ENCODE measurements at places on chromosomes 2 and 18.

GRCh38 chr2:192030289-192030688 is 164.4 kb downstream of the TMEFF2 start:
- DNase-seq, result no peak

DNA sequence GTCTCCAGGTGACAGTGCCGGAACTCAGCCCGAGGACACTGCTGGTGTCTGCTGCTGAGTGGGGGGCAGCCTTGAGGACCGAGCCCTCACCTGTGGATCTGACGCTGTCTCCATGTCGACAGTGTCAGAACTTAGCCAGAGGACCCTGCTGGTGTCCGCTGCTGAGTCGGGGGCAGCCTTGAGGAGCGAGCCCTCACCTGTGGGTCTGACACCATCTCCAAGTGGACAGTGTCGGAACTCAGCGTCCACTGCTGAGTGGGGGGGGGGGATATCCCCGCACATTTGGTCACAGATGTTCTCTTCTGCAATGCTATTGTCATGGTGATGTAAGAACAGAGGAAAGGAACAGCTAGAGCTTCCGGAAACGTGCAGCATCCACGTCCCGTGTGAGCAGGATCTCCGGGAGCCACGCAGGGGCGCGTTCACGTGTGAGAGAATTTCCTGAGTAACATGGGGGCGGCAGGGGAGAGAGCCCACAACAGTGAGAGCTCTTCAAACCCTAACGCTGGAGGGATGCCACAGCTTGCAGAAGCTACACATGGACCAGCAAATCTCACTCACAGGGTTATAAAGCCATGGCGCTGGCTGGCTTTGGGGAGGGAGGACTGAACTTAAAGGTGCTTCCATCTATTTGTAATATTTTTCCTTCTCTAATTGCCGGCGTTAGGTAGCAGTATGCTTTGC is 250.7 kb upstream of the SALL3 start:
- no peak for DNase-seq

DNA sequence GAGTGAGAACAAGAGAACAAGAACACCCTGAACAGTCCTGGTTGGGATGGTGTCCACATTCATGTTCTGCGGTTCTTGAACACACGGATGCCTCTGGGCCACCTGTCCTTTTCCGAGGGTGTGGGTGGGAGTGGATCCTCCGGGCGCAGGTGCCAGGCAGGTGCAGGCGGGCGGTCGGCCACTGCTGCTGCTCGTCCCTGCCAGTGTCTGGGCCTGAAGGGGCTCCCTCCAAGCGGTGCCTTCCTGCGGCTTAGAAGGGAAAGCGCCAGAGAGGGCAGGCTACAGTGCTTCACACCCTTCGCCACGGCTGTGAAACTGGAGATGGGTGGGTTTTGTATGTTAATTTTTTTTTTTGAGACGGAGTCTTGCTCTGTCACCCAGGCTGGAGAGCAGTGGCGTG is 8.0 kb upstream of the D2HGDH start:
- DNase-seq, result no peak

DNA sequence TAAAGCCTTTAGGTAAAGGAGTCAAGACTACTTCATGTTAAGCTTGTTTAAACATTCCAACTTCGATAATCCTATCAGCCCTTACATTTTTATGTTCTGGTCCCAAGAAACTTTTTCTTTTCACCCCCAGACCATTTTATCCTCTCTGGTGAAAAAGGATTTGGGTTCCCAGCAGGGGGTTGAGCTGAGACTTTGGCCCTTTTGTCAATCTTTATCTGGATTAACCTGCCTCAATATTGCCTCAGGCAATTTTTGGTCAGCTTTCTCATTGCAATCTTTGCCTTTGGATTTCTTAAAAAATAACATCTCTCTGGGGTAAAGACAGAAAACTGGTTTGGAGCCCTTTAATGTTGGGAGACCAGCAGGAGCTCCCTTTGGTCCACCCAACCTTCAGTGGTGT is 33.9 kb upstream of the CSRNP3 start:
- no peak for DNase-seq

DNA sequence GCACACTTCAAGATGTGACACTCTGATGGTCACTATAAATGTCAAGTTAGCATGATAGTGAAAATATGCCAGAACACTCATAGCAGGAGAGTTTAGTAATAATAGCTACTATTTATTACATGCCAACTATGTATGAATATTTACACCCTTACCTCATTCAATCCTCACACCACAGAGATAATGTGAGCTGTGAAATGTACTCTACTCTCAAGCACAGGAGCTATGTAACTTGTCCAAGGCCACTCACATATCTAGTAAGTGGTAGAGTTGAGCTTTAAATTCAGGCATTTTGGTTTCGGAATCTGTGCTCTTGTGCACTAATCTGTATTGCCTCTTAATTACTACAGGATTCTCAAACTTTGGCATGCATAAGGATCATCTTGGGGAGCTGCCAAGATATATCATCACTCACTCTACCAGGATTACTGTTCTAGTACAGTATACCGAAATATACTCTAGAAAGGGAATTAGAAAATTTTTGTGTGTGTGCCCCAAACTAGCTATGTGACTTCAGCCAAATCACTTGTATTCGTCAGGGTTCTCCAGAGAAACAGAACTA is 154.3 kb downstream of the PLCL1 start:
- DNase-seq, result no peak

GRCh38 chr2:104757056-104757455 is 96.9 kb upstream of the POU3F3 start:
- no peak for DNase-seq

GRCh38 chr2:112583497-112584133 is 794 bp upstream of the CHCHD5 start:
- no peak for DNase-seq

DNA sequence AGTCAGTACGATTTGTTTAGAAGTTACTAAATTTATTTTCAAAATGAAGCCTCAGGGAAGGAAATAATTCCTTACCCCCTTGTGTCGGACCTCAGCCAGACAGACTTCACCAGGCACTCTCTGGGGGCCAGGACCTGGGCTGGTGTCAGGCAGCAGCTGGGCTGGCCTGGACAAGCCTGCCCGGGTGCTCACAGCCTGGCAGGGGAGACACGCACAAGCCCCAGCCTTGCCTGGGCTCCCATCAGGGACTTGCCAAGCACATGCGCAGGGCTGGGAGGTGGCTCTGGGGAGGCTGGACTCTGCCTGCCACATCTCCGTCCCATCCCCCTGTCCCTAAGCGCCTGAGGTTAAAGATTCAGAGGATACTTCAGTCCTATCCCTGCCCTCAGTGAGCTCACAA is 56.8 kb upstream of the HS6ST1 start:
- no peak for DNase-seq
